IMR-90 (cell line): ENCODE measurements at places on chromosomes 7 and 10. TPM values are rescaled to one million over a fixed set of nuclear protein-coding genes. Genes with fewer than 3 reads are reported as not detected.
A peak's percentile ranks its signal among the peaks of the same experiment; 100 is the strongest.

DNA sequence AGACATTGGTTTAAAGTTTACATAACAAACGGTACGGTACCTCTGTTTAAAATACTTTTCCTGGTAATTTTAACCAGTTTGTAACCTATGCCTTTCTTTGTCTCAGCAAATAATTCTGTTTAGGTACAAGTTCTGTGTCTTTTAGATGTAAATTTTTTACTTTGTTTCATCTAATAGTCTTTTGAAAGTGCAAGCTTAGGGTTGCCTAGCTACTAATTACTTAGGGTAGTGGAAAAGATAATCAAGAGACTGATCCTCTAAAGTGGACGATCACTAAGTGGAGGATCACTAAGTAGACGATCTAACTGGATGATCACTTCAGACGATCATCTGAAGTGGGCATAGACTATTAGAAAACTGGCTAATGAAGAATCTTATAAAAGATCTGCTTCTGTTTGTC, 16.1 kb upstream of the FKBP9 start:
- DNase-seq, result no peak

Gene CCDC146
- total RNA-seq, result 0.54 and 0.83 TPM in 2 replicates

- DNase-seq, result no peak
Measured at GRCh38 chr7:15016766-15017165, 114.2 kb upstream of the DGKB start.

DNA sequence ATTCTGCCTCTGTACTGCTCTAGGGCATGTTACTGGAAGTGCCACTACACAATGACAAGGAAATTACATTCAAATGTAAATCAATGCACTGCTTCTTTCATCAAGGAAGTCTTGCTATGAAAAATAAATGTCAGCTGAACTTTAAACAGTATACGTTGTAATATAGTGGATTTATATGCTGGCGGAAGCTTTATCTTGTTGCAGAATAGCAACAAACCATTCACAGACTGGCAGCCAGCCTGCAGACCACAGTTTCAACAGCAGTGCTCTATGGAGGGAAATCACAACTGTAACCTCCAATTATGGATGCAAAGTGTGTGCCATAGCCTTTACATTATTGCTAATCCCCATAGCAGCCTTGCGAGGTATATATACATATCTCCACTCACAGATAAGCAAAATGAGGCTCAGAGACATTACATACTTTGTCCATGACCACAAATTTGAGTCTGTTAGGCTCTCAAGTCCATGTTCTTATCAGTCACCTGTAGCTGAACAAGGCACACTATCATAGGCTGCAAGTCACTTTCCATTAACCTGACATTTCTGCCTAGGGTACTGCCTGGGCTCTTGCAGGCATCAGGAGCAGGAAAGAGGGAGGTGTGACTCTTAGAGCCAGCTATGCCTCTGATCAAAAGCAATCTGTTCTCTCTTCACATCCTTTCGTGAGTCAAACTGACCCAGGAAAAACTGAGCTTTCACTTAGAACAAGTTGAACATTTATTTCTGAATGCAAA, 22.6 kb downstream of the COL28A1 start:
- peak; percentile 8 for DNase-seq

DNA sequence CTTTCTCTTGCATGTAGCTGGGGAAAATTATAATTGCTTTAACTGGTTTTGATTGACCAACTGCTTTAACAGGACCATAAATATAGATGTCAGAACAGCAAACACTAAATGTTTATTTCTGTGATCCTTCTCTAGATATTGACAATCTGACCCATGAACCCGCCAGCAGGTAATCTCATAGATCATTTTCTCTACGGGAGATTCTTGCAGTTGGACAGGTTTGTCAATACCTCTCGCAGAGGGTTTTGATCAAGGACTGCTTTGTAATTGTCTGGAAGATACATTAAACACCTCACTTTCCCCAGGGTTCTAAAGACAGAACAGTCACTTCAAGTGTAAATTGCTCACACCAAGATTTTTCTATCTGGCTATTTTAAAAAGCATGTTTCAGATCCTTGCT, 235.8 kb upstream of the RHOBTB1 start:
- DNase-seq, result no peak

DNA sequence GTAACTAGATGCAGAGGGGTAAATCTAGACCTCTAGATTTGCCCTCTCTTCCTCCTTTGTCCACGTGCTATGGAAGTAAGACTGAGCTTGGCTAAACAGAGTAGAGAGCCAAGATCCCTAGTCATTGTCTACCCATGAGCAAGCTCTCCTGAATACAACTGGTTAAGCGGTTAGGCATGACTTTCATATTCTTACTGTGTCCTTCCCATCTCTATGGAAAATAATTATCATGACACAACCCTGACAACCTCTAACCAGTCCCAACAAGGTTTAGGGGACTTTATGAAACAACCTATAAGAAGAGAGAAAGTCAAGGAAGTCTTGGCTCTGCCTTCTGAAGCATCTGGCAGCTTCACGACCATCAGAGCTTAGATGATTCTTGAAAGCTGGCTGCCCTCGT, 7.8 kb upstream of the LAMB4 start:
- no peak for DNase-seq

GRCh38 chr7:36563706-36564327, 160.5 kb downstream of the AOAH start:
- peak; percentile 36 for DNase-seq

- DNase-seq, result no peak
Measured at GRCh38 chr7:90181485-90181884, 27.2 kb downstream of the STEAP1 start.

Gene PTPRN2
- total RNA-seq, result under 0.01 TPM in 1 of 2 replicates, not detected in the other

DNA sequence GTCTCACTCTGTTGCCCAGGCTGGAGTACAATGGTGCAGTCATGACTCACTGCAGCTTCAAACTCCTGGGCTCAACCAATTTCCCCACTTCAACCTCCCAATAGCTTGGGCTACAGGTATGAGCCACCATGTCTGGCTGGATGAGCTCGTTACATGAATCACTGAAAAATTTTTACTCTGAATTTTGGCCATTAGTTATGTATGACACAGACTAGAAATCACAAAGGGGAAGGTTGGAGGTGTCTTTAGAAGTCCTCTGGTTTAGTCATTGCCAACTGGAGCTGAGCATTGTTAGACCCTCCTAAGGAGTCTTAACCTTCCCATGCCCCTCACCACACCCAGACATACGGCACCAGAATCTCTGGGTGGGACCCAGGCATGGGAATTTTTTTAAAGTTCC, 34.7 kb downstream of the SVIL start:
- DNase-seq, result peak; percentile 30

- no peak for DNase-seq
Measured at GRCh38 chr7:150959081-150959480, 19.0 kb downstream of the KCNH2 start.

GRCh38 chr10:33376476-33376875, 42.0 kb upstream of the NRP1 start:
- peak; percentile 11 for DNase-seq

Gene PRSS1
- not detected in 2 replicates for total RNA-seq
